ENCODE measurements at places on chromosomes 13 and 19.
A peak's percentile ranks its signal among the peaks of the same experiment; 100 is the strongest.

DNA sequence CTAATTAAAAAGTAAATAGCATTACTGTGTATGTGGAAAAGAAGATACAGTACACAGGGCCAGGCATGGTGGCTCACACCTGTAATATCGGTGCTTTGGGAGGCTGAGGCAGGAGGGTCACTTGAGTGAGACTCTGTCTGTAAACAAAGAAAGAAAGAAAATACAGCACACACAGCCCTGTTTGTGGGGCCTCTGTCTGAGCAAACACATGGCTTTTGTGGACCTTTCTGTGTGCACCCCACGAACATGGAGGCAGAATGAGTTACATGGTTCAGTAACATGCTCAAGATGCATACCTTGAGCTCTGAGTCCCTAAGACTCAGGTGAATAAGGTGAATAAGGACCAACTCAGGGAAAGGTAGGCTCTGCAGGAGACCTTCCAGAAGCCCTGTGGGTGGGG is 20.0 kb upstream of the AMER2 start:
- DNase-seq, result no peak

- no peak for DNase-seq
Observed at GRCh38 chr19:57566396-57567265, 7.0 kb upstream of the ZNF550 start.

- peak; percentile 92 for DNase-seq
Observed at GRCh38 chr19:51366389-51367254, 434 bp upstream of the ETFB start.

DNA sequence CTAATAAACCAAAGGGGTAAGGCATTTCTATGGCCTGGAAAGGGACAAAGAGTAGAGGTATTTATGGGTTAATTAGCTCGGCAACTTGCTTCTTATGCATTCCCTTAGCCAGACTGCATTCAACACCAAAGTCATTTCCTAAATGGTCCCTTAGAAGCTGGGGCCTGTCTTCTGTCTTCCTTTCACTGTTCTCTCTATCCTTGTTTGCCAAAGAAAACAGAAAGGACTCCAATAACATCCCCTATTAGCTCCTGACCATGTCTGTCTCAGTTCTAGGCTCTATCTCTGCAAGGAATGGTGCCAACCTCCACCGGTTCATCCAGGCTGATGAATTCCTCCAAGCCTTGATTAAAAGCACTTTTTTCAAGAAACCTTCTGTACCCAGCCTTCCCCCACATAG is 123.5 kb downstream of the KCTD12 start:
- no peak for DNase-seq

GRCh38 chr13:58190577-58190976 is 559.0 kb downstream of the PCDH17 start:
- no peak for DNase-seq

- DNase-seq, result no peak
Observed at GRCh38 chr19:37986048-37986750, 79.2 kb downstream of the SIPA1L3 start.

- no peak for DNase-seq
Observed at GRCh38 chr19:12155324-12155860, 1.1 kb downstream of the ZNF625 start.

GRCh38 chr13:29562786-29563438 is 32.6 kb downstream of the SLC7A1 start:
- DNase-seq, result no peak

- DNase-seq, result peak; percentile 24
Observed at GRCh38 chr19:11560404-11561051, 1.5 kb upstream of the ELOF1 start.

GRCh38 chr13:113267642-113268405 is 29.2 kb upstream of the LAMP1 start:
- no peak for DNase-seq

GRCh38 chr13:113862931-113863523 is 849 bp downstream of the GAS6 start:
- DNase-seq, result no peak

DNA sequence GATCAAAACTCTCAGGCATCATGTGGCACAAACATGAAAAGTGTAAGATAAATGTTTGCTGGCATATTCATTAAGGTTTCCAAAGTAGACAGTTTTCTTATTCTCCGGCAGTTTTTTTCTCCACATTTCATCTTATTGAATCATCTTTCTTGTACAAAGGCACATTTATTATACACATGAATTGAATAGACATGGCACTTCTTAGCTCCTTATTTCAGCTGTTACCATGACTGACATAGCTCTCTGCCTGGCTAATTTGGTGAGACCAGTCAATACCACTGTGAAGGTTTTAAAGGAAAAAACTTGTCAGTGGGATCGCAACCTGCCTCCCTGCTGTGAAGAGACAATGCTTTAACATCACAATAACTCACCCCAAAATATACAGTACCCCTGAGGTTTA is 285.0 kb upstream of the PCDH20 start:
- DNase-seq, result no peak

DNA sequence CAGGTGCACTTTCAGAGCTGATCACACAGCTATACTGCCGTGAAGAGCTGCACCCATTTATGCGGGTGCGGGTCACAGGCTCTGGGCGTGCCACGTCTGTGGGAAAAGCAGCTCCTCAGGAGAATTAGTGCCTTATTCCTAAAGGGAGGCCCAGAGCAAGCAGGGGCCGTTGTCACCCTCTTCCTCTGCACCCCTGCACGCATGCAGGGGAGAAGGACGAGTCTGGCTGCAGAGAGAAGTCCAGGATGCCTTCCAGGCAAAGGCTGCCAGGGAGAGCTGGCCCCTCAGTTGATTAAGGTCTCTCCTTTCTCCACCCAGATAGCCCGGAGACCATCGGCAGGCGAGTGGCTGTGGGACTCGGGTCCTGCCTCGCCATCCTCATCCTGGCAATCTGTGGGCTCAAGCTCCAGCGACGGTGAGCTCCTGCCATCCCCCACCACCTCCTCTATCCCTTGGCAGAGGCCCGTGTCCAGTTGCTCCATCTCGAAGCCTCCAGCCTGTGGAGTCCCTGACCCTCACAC is 3.1 kb upstream of the FFAR1 start:
- no peak for DNase-seq

DNA sequence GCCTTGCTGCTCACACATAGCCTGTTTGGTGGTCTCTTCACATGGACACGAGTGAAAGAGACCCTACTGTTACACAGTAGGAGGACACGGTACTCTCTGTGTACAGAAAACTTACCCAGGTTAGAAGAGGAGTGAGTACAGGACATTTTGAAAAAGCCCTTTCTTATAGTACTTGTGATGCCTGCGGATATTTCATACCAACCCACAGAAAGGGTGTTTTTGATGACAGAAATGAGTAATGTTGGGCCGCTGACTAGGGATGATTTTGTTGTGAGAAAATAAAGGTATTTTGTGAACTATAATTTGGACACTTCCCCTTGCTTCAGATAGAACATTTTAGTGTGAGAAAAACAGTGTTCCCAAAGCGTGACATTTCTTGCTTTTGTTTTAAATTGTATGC is 18.2 kb downstream of the NUDT15 start:
- no peak for DNase-seq

DNA sequence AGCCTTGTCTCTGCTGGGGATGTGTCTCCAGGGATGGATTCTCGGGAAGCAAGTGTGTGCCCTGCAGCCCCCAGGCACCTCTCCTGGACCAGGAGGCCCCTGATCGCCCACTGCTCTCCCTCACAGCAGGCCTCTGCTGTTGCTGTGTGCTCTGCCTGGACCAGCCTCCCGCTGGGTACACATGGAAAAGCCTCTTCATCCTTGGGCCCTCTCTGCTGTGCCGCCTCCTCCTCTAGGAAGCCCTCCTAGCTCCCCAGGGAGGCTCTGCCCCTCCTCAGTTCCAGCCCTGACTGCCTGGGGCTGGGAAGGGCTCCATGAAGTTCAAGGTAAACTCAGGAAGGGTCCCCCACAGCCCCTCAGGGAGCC is 12.0 kb downstream of the NDUFA11 start:
- DNase-seq, result no peak

- DNase-seq, result no peak
Observed at GRCh38 chr13:21800837-21801616, 130.2 kb downstream of the FGF9 start.

DNA sequence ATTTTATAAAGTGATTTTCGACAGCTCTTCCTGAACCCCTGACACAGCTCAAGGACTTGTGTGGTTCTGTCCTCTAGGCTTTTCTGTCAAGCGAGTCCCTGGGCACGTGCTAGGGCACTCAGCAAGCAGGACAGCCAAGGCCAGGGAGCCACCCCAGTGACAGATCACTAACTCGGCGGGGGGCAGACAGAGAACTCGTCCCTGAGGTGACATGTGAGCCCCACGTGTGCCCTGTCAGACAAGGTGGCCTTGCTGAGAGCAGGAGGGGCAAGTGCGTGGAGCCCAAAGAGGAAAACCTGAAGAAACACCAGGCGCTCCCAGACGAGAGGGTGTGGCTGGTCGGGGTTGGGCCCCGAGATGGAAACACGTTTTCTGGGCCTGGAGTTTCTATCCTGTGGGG is 4.9 kb downstream of the ETFB start:
- DNase-seq, result no peak

DNA sequence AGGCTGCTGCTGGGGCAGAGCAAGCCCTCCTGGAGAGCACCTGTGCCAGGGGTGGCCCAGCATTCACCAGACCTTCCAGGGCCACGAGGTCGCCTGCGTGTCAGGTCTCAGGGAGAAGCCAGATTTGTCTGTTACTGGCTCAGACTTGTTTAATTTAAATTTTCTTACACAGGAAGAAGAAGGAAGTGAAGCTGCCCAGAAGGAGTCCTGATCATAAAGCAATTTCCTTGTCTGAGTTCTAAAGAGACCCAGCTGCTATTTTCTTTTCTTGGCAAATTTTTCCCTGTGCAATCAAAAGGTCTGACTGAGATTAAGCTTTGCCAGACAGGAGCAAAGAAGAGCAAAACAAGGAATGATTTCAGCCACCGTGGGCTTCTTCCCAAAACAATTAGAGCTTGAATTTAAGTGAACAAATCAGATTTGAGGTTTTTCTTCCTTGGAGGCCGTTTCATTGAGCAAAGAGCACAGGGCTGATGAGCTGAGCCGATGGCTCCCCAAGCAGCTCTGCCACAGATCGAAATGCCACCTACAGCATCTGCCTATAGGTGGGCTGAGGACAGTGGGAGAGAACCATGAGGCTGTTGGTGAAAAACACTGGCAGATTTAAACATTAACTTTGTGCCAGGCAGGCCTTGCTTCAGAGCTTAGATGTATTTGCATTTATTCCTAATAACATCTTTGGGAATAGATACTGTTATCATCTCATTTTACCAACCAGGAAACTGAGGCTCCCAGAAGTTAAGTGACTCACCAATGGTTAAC is 40.1 kb downstream of the HSPH1 start:
- DNase-seq, result no peak

- DNase-seq, result no peak
Observed at GRCh38 chr19:34308381-34309367, 54.3 kb downstream of the GARRE1 start.

GRCh38 chr19:44753932-44754749 is 5.6 kb downstream of the BCL3 start:
- DNase-seq, result peak; percentile 77

GRCh38 chr13:40565282-40566148 is 100.9 kb downstream of the FOXO1 start:
- DNase-seq, result no peak

DNA sequence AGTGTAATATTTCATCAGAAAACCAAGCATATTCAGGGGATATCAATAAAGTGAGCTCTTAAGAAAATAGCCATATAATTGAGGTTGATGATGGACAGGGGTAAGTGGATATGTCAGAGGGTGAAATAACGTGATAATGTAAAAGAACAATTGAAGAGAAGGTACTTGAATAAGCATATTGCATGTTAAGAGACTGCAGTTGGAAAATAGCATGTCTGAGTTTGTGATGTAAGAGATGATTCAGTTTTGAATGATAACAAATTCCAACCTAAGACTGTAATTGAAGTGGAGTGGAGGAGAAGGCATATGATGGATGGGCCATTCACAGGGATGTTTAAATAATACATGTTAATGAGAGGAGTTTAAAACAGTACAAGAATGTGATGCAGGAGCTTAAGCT is 1633.5 kb downstream of the SLITRK1 start:
- no peak for DNase-seq

GRCh38 chr13:40169476-40169875 is 497.0 kb downstream of the FOXO1 start:
- DNase-seq, result no peak

DNA sequence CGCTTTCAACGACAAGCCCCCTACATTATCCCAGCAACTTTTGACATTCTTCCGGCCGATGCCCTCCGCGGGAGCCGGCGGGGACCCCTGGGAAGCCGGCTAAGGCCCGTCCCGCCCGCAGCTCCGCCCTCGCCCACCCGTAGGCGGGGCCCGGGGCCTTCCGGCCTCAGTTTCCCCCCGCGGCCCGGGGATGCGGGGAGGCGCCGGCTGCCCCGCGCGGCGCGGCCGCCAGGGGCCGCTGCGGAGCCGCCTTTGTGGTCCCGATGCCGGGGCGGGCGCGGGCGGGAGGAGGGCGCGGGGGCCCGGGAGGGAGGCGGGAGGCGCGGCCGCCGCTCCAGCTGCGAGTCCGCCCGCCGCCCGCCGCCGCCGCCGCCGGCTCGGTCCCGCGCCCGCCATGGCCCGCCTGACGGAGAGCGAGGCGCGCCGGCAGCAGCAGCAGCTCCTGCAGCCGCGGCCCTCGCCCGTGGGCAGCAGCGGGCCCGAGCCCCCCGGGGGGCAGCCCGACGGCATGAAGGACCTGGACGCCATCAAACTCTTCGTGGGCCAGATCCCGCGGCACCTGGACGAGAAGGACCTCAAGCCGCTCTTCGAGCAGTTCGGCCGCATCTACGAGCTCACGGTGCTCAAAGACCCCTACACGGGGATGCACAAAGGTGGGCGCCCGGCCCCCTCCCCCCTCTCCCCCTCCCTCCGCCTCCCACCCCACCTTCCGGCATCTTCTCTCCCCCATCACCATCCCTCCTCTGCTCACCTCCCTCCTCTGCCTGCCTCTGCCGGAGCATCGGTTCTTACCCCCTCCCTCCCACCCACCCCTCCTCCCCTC is at the start of gene CELF5:
Gene CELF5, plus strand, starts transcription at position 316 of the 823 bp plus-strand sequence. Its CDS starts 79 bp downstream, at position 395.
- DNase-seq, result peak; percentile 61

- DNase-seq, result peak; percentile 88
Observed at GRCh38 chr19:18450931-18451836, 13.3 kb upstream of the ISYNA1 start.

GRCh38 chr13:88196106-88196505 is 524.9 kb downstream of the SLITRK5 start:
- DNase-seq, result no peak

GRCh38 chr13:106464076-106464475 is 71.4 kb downstream of the EFNB2 start:
- no peak for DNase-seq

GRCh38 chr19:49749055-49749716 is 13.9 kb downstream of the TSKS start:
- no peak for DNase-seq

- DNase-seq, result no peak
Observed at GRCh38 chr19:18901491-18901890, 5.5 kb upstream of the CERS1 start.

GRCh38 chr13:67520886-67521285 is 290.8 kb upstream of the PCDH9 start:
- DNase-seq, result no peak

- no peak for DNase-seq
Observed at GRCh38 chr13:77184455-77184854, 142.4 kb downstream of the MYCBP2 start.

GRCh38 chr19:17027535-17027975 is 945 bp upstream of the CPAMD8 start:
- no peak for DNase-seq

GRCh38 chr19:42113641-42114348 is 18.5 kb downstream of the POU2F2 start:
- DNase-seq, result no peak
